ENCODE measurements at places on chromosomes 13 and 19.

DNA sequence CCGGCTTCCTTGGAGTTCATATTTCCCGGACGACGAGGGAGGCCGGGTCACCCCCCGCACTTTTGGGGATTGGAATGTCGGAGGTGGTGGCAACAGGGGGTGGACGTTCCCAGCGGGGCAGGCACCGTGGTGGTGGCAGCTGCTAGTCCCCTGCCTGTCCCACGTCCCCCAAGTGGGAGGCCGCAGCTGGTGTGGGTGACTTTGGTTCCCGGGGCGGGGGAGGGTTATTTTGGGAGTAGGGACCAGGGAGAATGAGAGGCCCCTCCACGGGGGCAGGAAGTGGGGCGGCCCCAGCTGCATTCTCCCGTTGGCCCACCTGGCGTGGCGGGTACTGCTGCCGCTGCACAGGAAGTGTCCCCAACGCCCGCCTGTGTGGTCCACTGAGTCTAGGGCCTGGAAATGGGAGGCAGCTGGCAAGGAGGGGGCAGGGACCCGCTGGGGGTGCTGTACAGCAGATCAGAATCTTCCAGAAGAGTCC is 11.1 kb upstream of the PLIN3 start:
- no peak for DNase-seq

- peak; percentile 51 for DNase-seq
Measured at GRCh38 chr19:12293777-12294248, 870 bp downstream of the ZNF44 start.

DNA sequence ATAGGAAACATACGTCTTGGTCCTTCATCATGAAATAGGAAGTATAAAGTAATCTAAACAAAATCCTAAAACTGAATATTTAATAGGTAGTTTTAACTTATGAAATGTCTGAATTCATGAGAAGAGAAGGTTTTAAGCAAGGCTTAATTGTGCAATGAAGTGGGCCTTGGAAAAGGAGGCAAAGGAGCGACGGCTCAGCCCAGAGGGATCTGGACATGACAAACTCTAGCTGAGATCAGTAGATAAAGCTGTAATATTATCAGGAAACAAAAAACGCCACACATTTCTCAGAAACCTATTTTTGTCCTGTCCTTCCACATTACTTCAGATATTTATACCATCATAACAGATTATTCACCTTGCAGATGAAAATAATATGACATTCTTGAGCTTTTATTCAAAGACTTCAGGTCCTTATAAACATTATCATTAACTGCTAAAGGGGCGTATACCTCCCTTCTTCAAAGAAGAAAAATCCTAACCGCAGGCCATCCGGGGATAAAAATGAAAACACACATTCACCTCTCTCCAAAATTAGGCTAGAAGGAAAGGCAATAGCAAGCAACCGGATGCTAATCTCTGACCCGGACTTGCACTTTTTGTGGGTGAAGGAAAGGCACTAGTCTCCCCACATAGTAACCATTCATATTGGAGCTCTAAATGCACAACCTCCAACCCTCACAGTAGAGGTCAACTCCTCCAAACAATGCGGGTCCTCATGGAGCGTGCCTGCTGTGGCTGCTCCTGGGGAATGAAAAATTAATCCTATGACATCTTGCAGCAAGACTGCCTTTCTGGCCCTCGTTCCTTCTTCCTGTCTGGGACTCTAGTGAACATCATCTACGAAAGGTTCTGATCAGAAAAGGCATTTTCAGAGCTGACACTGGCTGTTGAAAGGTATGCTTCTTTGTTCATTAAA is 108.8 kb downstream of the TBC1D4 start:
- DNase-seq, result no peak

- no peak for DNase-seq
Measured at GRCh38 chr13:28865951-28866350, 45.8 kb downstream of the MTUS2 start.

DNA sequence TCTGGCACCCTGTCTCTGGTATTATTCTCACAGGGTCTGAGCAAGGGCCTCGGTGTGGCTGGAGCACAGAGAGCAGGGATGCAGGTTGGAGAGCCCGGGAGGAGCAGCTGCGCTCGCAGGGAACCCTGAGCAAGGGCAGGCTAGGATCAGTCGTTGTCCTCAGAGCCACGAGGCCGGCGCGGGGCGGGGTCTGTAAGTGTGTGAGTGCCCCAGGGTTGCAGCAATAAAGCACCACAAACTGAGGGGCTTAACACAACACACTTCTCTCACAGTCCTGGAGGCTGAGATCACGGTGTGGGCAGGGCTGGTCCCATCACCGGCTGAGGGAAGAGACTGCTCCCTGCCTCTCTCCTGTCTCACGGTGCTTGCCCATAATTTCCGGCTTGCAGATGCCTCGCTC is 38.5 kb upstream of the GGACT start:
- no peak for DNase-seq

DNA sequence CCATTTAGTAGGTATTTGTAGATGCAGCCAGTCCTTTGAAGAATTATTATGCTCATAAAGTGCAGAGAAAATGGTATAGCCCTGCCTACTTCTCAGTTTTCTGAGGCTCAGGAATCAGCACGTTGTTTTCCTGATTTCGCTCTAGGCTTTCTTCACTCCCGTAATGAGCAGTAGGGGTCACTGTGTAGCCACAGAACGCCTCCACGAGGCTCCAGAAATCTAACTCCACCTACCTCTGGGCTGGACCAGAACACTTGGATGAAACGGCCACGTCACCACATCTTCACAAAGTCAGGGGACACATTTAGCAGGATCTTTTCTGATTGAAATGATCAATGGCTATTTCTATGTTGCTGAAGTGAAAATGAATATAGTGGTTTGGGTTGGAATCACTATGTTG is 49.8 kb upstream of the GTF3A start:
- DNase-seq, result peak; percentile 49

DNA sequence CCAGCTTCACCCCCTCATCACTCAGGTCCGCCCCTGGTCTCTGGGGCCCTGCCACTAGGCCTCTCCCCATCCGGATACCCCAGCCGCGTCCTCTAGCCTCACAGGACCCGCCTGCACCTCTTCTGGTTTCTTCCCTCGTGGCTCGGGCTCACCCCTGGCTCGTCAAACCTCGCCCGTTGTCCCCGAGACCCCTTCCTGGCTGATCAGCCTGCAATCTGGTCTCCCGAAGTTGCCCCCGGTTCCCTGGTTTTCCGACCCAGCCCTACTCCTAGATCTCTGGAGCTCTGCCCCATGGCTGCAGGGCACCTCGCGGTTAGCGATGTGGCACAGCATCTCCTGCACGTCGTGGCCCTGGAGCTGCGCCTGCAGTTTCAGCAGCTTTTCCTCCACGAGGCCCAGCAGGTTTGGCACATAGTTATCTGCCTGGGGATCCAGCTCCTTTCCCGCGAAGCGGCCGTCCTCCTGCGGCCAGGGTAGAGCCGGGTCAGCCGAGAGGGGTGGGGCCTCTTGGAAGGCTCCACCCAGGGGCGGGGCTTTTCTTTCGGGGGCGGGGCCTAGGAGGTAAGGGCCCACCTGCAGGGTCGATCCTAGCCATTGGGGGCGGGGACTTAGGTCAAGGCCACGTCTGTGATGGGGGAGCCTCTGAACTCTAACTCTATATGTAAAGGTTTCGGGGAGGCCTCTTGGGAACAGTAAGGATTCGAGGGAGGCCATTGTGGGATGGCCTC is 2.4 kb upstream of the RGL3 start:
- peak; percentile 27 for DNase-seq

- DNase-seq, result no peak
Measured at GRCh38 chr19:12156223-12157058, at the start of gene ZNF625. Gene ZNF625 (minus strand): TSS chr19:12156734. CDS start chr19:12156558, 176 bp downstream.

DNA sequence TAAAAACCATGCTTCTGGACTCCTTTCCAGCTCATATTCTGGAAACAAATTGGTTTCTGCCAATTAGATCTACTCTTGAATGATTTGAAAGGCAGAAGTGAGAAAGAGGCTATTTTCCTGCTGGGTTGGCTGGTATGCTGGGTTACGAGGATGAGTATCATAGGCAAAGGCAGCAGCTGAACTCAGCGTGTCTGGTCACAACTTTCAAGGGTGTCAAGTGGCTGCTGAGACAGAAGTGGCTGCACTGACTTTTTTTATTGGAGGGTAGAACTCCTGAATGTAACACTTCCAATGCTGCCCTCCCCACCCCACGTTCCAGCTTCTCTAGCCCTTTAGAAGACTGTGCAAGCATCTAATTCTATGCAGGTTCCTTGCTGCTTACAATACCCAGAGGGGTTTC is 8.3 kb upstream of the DZIP1 start:
- DNase-seq, result no peak

- DNase-seq, result no peak
Measured at GRCh38 chr13:42751693-42752092, 29.7 kb upstream of the FAM216B start.

- DNase-seq, result no peak
Measured at GRCh38 chr13:67855741-67856238, 625.7 kb upstream of the PCDH9 start.

DNA sequence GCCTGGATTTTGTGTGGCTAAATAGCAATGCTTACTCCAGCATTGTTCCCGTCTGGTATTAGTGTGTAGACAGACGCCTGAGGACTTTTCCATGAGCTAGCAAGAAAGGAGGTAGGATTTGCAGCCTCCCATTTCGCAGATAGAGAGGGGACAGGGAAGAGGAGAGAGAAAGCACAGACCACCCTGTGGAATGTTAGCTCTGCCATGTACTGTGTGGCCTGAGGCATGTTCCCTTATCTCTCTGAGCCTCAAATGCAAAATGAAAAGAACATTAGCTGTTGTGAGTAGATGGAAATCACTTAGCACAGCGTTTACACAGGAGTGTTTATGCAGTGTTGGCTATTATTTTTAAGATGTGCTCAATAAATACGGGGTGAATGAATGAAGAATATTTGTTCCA is 45.5 kb downstream of the OLFM4 start:
- no peak for DNase-seq

DNA sequence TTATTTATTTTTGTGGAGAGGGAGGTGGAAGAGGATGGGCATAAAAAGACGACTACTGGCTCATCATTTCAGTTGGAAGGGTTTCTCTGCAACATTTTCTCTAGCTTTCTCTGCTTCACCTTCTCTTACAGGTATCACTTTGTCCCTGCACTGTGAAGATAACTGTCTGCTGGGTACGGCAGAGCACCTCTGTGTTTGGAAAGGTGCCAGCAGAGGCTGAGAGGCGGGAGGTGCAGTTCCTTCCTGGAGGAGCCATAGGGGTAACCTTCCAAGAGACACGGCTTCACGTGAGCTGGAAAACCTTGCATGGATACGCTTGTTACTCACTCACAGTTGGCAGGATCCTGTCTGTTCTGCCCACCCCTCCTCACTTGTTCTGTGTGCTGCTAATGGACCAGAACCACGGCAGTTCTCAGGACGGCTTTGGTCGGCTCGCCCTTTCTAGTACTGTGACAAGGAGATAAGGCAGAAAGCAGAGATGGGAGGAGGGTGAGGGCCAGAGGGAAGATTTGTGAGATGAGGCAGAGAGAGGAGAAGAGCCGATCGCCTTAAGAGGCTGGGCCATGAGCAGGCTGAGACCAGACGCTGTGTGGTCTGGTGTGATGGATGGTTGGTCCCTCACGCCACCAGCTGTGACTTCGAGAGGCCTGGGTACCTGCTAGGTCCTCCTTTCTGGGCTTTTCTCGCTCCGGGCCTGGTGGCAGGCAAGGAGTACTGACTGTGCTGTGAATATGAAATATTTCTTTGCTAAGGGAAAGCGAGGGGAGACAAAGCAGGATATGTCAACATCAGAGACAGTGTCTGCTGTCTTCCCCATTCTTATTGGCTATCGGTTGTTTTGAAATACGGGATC is 66.8 kb downstream of the MRPL57 start:
- no peak for DNase-seq

DNA sequence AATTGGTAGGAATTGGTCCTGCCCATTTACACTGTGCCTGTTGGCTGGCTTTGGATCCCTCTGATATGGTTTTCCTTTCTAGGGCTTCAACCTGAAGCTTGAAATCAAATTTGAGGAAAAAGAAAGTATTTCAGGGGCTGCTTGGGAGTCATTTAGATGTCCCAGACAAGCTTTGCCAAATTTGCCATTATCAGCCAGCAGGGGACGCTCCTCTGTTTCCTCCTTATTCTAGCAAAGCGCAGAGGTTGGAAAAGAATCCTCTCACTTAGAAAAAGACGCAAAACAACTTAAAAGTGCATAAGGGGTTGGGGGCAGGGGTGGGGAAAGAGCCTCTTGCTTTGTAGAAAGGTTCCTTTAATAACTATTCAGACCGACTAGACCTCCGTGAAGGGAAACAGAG is 1211.1 kb upstream of the PCDH20 start:
- DNase-seq, result no peak

DNA sequence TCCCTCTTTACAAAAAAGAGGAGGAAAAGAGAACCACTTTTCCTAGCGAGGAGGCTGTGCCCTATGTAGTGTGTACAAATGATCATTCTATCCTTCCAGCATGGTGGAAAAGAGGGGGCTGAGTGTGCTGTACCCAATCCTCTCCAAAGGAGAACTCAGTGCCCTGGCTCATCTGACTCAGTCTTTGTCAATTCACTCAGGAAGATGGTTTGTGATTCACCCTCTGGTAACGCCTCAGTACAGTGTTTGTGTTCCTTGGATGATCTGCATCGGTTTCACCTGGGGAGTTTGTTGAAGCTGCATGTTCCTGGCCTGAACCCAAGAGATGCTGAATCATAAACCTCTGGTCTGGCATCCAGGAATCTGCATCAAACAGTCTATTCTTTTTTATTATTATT is 18.3 kb upstream of the ENOX1 start:
- no peak for DNase-seq

- DNase-seq, result no peak
Measured at GRCh38 chr19:28736528-28736927, 476.4 kb downstream of the UQCRFS1 start.

GRCh38 chr13:113437408-113438010 is 15.8 kb downstream of the ADPRHL1 start:
- no peak for DNase-seq

- no peak for DNase-seq
Measured at GRCh38 chr19:4034048-4035017, 26.8 kb downstream of the PIAS4 start.

DNA sequence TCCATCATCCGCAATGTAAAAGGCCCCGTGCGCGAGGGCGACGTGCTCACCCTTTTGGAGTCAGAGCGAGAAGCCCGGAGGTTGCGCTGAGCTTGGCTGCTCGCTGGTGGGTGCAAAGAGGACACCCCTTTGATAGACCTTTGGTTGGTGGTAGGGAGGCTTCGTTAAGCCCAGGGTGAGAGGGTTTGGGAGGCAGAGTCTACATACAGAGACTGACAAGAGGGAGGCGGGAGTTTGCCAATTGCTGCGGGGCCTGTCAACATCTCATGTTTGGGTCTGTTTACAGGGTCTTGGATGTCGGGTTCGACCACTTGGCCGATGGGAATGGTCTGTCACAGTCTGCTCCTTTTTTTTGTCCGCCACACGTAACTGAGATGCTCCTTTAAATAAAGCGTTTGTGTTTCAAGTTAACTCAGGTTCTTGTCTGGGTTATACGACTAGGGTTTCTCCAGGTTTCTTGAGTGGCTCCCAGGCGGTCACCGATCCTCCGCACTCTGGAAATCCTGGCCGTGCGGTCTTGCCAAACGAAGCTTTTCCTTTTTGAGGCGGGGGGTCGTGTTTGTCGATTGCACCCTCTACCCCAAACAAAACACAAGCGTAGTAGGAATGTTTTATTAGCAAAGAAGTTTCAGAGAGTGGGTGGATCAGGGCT is 816 bp downstream of the RPS28 start:
- no peak for DNase-seq
